ENCODE measurements at places on chromosomes 6 and 20.
A peak's percentile ranks its signal among the peaks of the same experiment; 100 is the strongest.

DNA sequence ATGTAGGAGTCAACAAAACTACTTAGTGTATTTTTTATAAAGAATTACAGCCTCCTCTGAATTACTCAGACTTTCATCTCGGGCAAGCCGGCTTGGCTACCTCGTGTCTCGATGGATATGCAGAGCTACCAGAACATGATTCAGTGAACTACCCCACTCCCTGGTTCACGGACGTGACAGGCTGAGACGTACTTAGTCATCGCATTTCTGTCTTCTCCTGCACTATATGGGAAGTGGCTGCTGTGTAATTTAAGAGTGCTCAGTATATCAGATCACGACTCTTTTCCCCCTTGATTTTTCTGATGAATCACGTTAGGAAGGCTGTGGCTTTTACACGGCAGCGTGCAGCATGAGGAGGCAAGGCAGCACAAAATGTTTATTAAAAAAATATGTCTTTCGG, 302.7 kb upstream of the ZFP64 start:
- DNase-seq, result peak; percentile 99

- DNase-seq, result no peak
Observed at GRCh38 chr6:84769306-84769705, 4.9 kb upstream of the TBX18 start.

DNA sequence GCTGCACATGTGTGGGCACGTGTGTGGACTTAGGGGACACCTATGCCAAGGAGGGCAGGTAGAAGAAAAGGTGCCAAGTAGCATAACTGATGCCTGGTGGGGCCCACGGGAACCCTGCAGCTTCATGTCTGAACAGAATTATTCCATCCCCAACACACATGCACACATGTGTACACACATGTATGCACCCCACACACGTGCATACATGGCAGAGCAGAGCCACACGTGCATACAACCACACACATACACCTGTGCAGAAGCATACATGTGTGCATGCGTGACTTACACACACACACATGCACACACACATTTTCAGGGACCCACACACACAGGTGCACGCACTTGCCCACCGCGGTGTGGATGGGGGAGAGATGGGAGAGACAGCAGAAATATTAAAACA, 51.7 kb upstream of the CHRNA4 start:
- DNase-seq, result no peak

DNA sequence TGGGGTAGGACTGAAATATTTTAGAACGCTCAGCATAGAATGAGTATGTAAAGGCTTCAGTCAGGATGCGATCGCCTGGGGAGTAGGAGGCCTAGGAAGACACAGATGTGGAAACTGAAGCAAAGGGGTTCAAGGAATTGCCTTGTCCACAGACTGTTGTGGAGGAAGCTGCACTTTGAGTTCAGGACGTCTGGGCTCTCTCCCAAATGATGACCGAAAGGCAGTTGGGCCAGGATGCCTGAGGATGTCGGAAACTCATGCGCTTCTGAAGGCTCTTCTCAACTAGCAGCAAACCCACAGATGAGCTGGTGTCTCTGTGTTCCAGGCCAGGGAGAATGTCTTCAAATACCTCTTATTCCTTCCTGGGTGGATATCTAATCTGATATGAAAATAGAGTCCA, 146.2 kb upstream of the SULF2 start:
- DNase-seq, result no peak

- DNase-seq, result no peak
Observed at GRCh38 chr6:35292494-35292893, 5.1 kb upstream of the DEF6 start.

DNA sequence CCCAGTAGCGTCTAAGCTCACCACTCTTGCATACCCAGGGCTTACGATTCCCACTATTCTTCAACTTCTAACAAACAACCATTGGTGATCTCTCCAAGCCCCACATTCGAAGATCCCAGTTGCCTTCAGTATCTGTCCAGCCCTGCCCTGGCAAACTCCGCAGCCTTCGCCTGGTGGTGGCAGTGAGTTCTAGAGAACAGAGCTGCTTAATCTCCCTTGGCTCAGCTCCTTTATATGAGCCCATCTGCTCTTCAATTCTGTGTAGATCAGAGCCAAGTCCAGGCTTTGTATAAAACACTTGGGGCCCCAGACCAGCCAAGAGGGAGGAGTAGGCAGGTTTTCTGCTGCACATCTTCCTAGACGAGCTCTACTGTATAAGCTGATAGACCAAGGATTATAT, 193.3 kb downstream of the PHACTR1 start:
- DNase-seq, result no peak

DNA sequence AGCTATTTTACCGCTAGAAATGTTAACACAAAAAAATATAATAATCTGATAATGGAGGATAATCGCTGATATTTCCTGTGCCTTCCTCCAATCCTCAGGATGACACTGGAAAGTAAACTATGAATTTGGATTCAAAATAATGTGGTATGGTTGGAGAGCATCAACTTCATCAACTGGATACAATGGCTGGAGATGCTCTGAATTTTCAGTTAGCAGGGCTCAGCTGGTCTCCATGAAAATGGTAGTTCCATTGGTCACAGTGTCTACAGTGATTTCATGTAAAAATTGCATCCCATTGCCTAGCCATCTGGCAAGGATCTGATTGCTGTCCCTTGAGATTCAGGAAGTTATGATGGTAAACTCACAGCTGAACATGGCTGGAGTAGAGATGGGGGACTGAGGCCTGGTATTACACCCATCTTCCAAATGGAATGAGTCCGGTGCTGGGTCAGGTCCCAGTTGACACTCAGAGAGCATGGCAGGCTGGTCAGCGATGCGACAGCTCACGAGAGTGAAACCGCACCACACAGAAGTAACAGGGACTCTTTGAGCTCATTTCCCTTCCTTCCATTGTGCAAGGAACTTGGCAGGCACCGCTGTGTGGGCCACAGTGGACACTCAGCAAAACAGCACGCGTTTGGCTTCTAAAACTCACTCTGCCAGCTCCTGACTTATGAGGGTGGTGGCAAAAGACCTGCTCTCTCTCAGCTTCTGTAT, 142.4 kb upstream of the TNFAIP3 start:
- DNase-seq, result no peak

DNA sequence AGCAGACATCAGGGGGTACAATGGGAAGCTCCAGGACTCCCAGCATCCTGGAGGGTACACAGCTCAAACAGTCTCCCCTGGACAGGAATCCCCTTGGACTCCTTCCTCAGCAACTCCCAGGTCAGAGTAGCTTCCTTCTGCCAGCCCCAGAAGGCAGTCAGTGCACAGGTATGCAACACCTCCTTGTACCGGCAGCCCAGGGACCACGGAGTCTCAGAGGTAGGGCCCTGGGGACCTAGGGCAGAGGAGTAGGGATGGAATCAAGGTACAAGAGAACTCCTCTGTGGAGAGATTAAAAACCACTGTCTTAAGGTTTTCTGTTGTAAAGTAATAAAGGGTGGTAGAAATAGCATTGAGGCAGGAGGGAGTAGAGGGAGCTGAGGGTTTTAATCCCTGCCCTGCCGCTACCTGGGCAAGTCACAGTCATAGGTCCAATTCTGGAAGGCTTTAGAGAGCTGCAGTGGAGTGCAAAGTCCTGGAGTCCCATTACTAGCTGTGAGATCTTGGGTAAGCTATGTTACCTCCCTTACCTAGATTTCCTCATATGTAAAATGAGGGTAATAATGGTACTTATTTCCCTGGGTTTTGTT, 7.5 kb downstream of the TP53TG5 start:
- DNase-seq, result no peak

DNA sequence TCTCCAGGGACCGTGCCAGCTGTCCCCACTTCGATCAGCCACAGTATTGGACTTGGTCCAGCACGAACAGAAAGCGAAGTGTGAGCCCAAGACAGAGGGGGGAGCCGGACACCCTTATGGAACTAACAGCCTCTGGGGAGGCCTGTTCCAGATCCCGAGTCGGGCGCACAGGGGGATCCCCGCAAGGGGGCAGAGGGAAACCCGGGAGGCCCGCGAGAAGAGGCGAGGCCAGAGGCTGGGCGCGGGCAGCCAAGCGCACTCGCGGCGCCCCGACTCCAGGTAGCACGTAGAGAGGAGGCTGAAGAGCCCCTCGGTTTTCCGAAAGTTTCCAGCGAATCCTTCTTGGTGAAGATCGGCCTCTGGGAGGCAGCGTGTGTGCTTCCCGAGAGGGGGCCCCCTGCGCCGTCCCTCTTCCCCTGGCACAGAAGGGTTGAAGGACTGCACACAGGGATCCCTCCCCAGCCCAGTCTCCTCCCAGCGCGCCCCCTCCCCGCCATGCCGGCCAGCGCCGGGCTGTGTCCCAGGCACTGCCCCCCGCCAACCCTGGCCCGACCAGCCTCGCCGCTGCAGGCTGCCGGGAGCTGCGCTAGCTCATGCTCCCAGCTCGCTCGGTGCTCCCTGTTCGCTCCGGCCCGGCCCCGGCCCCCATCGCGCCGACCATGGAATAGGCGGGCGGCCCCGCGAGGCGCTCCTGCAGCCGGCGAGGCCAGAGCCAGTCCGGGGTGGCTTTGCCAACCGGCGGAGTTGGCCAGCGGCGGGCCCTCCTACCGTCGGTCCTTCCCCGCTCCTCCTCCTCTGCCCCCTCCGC, 577 bp upstream of the SLC24A3 start:
- no peak for DNase-seq

DNA sequence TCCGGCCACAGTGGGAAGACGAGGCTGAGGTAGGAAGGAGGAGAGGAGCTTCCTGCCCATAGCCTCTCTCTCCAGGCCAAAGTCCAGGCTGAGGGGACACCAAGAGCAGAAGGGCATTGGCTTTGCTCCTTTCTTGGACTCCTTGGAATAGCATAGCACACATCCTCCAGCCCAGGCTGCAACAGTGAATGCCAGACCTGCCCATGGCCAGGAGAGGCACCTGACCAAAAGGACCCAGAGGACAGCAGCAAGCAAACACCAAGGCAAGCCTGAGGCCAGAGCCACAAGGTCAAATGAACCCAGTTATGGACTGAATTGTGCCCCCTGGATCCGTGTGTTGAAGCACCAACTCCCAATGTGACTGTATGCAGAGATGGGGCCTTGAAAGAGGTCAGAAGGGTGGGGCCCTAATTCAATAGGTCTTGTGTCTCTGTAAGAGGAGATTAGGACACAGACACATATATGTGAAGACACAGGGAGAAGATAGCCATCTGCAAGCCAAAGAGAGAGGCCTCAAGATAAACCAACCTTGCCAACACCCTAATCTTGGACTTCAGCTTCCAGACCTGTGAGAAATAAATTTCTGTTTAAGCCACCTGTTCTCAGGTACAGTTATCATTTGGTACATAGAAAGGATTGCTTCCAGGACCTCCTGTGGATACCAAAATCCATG, 126.5 kb upstream of the NXT1 start:
- no peak for DNase-seq

DNA sequence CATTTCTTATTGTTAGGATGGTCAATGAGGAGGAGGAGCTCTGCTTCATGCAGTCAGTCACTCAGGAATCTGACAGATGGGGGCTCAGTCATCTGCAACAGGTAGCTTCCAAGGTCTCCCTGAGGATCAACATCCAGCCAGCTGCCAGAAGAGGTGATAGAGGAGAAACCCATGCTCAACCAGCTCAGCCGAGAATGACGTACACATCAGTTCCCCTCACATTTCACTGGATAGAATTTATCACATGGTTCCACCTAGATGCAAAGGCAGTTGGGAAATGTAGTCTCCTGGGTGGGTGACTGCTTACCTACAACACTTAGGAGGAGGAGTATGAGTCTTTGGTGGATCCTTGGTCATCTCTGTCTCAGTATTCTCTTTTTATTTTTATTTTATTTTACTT, 144.5 kb downstream of the CEBPB start:
- no peak for DNase-seq

DNA sequence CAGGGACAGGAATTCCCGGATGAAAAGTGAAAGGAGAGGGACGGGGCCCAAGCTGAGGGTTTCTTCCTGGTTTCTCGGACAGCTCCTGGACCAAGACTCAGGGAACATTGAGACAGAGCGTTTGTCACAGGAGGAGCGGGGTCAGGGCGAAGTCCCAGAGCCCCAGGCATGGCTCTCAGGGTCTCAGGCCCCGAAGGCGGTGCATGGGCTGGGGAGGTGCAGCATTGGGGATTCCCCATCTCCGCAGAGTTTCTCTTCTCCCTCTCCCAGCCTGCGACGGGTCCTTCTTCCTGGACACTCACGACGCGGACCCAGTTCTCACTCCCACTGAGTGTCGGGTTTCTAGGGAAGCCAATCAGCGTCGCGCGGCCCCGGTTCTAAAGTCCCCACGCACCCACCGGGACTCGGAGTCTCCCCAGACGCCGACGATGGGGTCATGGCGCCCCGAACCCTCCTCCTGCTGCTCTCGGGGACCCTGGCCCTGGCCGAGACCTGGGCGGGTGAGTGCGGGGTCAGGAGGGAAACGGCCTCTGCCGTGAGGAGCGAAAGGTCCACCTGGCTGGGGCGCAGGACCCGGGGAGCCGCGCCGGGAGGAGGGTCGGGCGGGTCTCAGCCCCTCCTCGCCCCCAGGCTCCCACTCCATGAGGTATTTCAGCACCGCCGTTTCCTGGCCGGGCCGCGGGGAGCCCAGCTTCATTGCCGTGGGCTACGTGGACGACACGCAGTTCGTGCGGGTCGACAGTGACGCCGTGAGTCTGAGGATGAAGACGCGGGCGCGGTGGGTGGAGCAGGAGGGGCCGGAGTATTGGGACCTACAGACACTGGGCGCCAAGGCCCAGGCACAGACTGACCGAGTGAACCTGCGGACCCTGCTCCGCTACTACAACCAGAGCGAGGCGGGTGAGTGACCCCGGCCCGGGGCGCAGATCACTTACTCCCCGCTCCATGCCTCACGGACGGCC, 54.6 kb upstream of the POLR1H start:
- DNase-seq, result no peak

DNA sequence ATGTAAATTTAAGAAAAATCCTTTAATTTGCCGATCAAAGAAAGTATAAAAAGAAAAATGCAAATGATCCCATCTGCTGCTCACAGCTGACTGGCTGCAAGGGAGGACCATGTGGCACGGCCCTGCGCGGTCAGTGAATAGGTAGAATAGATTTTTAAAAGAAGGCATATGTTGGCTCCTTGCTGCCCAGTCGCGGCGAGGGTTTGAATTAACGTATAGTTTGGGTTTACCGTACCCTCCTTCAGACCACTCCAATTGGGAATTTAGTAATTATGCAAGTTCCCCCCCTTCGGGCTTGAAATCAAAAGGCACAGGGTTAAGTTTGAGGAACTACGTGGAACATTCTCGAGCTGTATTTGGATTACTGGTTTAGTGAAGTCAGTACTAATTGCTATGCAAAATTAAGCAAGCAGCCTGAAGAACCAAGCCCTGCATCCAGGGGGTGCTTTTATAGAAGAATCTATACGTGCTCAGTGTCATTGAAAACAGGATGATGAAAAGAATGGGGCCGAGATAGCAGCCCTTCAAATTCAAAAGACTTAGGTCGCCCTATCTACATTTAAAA, 1.1 kb upstream of the BEND3 start:
- DNase-seq, result no peak

- DNase-seq, result no peak
Observed at GRCh38 chr6:74311431-74311830, 615.4 kb downstream of the CD109 start.

- no peak for DNase-seq
Observed at GRCh38 chr6:119024111-119024510, 54.4 kb downstream of the FAM184A start.

- DNase-seq, result no peak
Observed at GRCh38 chr6:48067886-48068277, 43.1 kb downstream of the PTCHD4 start.
